K562 (cell line): ENCODE measurements at places on chromosomes 11 and 22.

- DNase-seq = no peak
Measured at GRCh38 chr11:9563196-9563730, 10.2 kb upstream of the WEE1 start.

DNA sequence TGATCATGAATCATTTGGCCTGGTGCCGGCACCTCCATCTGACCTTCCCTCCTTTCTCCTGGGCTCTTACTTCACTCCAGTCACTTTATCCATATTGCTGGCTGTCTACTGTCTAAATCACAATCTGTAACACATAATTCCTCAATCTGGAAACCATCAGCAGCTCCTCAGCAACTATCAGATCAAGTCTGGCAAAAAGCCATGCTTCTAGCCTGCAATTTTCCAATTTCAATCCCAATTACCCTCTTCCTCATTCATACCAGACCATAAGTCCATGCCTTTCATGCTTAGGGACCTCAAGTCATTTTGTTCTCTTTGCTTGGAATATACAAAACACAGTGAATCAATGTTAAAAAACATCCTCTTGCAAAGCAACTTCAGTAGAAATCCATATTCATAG lies 882.8 kb upstream of the ANO3 start:
- DNase-seq = no peak

DNA sequence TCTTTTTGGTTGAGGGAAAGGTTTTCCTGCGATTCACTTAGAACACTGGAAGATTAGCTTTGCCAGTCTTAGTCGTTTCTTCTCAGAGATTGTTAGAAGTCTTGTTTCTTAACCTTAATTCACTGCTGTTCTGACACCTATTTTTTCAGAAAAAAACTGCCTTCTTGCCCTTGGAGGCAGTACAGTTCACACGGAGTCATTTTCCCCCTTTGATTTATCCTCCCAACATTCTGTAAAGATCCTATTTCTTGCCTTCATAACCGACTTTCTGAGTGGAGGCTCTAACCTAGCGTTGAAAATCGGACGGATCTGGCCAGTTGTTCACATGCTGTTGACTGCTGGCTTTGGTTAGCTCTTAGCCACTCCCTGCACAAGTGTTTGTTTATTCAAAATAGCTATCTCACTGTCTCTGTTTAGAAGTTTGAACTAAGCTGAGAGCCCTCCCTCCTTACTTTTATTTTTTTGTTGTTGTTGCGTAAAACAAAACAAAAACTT lies 737 bp downstream of the BCL2L13 start:
- DNase-seq = peak; percentile 34

DNA sequence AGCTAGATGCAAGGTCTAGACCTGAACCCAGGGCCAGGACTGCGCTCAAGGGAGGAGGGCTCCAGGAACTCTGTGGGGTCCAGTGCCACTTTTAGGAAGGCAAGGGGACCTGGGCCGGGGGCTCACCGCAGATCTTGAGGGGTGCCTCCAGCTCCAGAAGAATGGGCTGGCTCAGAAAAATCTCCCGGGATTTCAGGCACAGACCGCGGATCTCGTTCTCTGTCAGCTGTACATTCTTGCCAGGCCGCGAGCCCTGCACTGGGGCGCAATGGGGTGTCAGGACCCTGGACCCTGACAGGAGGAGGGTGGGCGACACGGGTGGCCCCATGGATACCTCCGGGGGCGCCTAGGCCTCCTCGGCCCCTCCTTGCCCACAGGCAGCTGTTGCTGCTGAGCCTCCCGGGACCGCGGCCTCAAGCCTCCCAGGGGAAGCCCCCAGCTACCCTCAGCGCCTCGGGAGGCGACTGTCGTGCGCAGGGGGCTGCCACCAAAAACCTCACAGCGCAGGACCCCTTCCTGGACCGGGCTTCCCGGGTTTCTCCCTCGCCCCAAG lies 640 bp downstream of the PPP1CA start:
- DNase-seq = no peak

DNA sequence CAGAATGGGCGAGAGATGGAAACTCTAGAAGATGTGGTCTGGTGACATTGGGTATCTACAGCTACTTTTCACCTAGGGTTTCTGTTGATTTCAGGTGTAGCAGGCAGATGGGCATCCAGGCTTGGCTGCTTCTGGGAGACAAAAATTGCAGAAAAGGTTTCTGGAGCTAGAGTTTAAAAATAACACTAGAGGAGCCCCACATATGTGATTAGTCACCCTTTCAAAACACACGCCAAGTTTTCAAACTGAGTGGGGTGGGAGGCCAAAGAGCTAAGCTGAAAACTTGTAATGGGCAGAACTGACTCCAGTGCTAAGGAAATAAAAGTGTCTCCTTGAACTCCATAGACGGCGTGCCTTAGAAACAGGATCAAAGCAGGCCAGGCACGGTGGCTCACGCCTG lies 80.8 kb downstream of the GRK3 start:
- no peak for DNase-seq
